Naive thymus-derived CD8-positive, alpha-beta T cell (primary cell): ENCODE measurements at places on chromosomes 7 and 10. TPM values are rescaled to one million over a fixed set of nuclear protein-coding genes. Genes with fewer than 3 reads are reported as not detected.

DNA sequence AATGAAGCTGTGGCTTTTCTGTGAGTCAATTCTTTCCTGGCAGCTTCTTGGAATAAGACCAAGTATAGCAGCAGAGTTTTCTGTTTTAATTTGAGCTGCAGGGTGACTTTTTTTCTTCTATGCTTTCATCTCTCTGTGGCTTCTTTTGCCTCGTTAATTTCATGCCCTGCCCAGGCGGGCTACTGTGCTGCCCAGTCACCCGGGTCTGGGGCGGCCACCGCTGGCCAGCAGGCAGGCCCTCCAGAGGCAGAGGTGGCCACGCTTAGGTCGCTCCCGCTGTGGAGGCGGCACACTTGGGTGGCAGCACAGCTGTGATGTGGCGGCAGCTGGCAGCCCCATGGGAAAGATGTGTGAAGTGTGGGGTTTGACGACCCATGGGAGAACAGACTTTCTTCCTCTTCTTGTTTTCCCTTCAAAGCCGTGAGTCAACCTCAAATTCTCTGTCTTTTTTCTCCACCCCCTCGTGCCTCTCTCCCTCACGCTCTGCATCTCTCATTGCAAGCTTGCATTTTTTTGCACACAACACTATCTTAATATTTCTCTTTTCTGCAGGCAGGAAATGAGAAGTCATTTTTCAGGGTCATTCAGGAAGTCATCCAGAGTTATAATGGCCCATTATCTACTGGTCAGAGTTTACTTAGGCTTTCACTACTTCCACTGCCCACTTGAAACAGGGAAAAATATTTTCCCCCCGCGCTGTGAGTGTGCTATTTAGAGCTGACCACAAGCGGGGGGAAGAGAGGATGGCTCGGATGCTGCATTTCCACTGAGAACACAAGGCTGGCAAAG lies 67.8 kb downstream of the EGFR start:
- H3K27ac ChIP-seq, result no peak overlapping the region
- peaks cover 24% of the 10 kb centered on the region for H3K4me1 ChIP-seq
- no peak for DNase-seq
- H3K27me3 ChIP-seq, result peaks cover 9% of the 10 kb centered on the region
- no peak overlapping the region for H3K4me3 ChIP-seq
- no peaks in the 10 kb centered on the region for H3K36me3 ChIP-seq

GRCh38 chr10:4371691-4372295 lies 454.2 kb upstream of the AKR1E2 start:
- H3K36me3 ChIP-seq, result no peaks in the 10 kb centered on the region
- H3K4me3 ChIP-seq, result no peak overlapping the region
- no peaks in the 10 kb centered on the region for H3K4me1 ChIP-seq

GRCh38 chr10:28946479-28946878 lies 269.2 kb downstream of the BAMBI start:
- no peak overlapping the region for H3K27ac ChIP-seq
- no peak for DNase-seq
- H3K27me3 ChIP-seq, result peaks cover 22% of the 10 kb centered on the region

Gene OR6B1
- not detected for total RNA-seq

Gene PAXIP1
- total RNA-seq, result 13.2 TPM

DNA sequence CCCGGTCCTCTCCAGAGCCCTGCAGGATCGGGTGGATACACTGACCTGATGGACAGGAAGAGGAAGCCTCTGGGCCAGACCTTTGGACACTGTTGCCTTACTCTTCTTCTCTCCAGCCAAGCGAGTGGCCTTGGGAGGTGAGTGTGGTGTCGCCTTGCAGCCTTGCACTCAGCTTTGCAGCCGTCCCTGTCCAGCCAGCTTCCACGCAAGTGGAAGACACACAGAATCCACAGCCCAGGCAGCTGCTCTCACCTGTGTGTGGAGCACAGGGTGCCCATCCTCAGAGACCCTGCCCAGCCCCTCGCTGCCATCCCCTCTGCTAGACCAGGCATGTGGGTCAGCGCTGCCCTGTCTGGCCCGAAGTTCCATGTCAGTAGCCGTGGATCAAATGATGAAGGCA lies 239.1 kb downstream of the EBF3 start:
- no peak overlapping the region for H3K4me3 ChIP-seq
- H3K4me1 ChIP-seq, result no peaks in the 10 kb centered on the region
- H3K27me3 ChIP-seq, result no peaks in the 10 kb centered on the region
- H3K27ac ChIP-seq, result no peak overlapping the region

Gene HOXA6
- not detected for total RNA-seq
